ENCODE measurements at places on chromosomes 6 and 20. TPM values are rescaled to one million over a fixed set of nuclear protein-coding genes. Genes with fewer than 3 reads are reported as not detected.

DNA sequence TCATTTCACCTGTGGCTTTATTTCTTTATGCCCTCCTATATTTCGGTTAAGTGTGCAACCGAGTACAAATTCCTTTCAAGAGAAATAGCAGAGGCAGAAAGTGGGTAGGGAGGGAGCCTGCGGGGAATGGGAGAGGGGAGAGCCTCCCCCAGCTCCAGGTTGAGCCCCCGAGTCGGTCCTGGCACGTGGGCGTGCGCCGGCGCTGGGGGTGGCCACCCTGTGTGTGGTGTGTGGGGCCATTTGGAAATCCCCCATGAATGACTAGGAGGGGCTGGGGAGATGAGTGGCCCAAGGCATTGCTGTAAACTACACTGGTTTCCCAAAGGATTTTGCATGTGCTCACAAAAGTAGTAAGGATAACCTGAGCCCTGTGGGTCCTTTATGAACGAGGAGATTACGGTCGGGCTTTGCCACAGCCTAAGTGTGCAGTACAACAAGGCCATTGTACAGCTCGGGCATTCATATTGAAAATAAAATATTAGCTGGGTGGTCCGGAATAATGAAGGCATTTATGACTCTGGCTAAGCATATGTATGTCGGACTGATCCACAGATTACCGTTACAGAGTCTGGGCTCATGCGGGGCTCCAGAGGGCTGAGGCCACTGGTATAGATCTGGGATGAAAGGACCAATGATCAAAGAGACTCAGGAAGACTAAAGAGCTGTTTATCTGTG is 84.5 kb upstream of the RALGAPA2 start:
- DNase-seq: no peak

DNA sequence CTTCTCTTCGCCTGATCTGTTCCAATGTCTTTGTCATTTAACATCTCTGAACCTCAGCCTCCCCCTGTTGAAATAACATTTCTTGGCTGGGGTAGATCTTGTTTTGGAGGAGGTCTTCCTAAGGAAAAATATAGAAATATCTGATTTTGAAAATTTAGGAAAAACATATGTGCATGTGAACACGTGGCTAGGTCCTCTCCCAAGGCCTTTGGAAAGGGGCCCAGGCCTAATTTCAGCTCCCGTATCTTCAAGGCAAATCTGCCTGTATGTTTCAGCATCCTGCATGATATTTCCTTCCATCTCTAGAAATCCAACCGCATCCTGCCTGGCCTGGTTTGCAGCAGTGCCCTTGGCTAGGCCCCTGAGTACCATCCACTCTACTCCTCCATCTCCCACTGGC is 261.2 kb downstream of the PHACTR1 start:
- no peak for DNase-seq

- DNase-seq: peak; percentile 68
Measured at GRCh38 chr6:157693867-157694266, 129.2 kb upstream of the SNX9 start.

DNA sequence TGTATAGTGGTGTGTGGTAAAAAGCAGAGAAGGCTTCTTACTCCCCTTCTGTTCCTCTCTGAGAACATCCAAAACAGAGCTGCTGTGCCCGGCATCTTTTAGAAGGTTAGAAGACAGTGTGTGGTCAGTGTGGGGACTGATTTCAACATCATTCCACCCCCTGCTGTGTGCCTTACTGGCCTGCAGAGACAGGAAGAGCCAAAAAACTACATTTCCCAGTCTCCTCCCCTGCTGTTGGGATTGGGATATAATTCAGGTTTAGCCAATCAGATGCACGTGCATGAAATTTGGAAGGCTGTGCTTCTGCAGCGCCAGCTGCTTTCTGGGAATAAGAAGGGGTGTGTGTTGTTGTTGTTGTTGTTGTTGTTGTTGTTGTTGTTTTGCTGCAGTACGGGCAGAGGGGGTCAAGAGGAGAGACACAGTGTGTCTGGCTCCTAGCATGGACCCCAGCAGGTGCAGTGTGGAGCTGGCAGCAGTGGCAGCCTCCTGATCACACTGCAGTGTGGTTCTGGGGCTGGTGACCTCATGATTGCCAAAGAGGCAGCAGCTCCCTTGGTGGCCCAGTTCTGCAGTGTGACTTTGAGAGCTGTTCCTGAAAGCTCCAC is 74.7 kb downstream of the MRPL14 start:
- DNase-seq: peak; percentile 73

GRCh38 chr6:137403855-137404254 is 90.3 kb downstream of the OLIG3 start:
- DNase-seq: no peak

DNA sequence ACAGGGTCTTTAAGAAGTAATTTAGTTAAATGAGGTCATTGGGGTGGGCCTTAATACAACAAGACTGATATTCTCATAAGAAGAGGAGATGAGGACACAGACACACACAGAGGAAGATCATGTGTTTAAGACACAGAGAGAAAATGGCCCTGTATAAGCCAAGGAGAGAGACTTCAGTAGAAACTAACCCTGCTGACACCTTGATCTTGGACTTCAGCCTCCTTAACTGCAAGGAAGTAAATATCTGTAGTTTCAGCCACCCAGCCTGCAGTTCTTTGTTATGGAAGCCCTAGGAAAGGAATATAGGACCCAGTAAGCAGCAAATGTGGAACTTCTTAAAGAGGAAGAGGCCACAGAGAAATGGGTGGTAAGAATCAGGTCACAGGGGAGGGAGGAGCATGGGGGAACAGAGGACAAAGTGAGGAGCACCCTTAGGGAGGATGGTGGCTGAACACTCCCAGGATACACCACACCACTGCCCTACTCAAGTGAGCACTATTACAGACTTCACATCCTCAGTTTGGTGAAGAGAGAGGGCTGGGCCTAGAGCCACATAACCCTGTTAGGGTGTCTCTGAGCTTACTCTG is 762 bp downstream of the SIRPB1 start:
- DNase-seq: no peak

DNA sequence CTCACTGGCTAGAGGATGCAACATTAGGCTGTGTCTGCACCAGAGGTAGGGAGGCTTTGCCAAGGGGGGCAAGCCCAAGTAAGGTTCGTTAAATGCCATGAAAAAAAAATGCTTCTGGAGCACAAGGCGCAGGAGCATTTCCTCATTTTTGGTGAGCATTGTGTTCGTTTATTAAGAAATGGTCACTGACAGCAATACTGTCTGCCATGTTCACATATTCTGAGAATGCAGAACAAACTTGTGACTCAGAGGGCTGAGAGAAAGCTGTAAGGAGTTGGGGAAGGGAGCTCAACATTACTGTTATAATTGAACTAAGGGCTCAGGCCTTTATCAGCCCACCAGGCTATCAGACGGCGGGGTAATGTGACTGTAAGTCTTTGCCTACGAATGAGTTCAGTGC is 465.4 kb upstream of the BTBD3 start:
- no peak for DNase-seq

DNA sequence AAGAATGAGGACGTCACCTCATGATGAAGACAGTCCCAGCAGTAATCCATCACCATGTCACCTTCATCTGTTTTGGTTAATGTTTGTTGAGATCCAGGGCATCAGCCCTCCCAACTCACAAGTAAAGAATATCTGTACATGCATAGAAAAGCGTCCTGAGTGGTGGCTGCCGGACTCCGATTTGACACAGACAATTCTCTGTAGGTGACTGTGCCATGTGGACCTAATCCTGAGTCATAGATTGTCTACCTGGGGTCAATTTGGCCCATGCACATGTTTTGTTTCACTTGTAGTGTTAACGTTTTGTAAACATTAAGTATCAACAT is 168.4 kb upstream of the UST start:
- no peak for DNase-seq

GRCh38 chr6:144156338-144156737 is 6.0 kb downstream of the STX11 start:
- no peak for DNase-seq

DNA sequence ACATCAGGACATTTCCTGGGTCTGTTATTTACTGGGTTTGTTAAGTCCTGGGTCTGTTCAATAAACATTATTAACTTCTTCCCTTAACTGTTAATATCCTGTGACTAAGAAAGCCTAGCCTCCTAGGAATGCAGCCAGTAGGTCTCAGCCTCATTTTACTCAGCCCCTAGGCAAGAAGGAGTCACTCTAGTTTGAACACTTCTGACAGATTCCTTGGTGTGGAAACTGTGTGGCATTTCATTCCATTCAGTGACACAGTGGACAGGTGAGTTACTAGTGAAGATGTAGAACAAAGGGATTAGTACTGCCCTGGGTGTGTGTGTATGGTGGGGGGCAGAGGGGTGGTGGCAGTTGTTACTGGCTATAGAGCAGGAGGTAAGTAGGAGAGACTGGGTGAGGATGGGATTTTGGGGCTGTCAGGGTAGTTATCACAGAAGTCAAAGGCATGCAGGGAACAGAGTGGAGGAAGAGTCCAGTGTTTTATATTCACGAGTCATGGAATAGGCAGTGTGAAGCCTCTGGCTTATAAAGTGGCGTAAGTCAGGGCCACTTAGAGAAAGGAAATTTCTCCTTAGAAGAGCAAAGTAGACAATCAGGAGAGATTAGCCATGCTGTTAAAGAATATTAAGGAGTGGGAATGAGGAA is 28.4 kb downstream of the RNF182 start:
- peak; percentile 10 for DNase-seq

GRCh38 chr20:6975311-6975710 is 207.8 kb downstream of the BMP2 start:
- no peak for DNase-seq

GRCh38 chr6:106107043-106107613 is 21.0 kb downstream of the PRDM1 start:
- DNase-seq: no peak

DNA sequence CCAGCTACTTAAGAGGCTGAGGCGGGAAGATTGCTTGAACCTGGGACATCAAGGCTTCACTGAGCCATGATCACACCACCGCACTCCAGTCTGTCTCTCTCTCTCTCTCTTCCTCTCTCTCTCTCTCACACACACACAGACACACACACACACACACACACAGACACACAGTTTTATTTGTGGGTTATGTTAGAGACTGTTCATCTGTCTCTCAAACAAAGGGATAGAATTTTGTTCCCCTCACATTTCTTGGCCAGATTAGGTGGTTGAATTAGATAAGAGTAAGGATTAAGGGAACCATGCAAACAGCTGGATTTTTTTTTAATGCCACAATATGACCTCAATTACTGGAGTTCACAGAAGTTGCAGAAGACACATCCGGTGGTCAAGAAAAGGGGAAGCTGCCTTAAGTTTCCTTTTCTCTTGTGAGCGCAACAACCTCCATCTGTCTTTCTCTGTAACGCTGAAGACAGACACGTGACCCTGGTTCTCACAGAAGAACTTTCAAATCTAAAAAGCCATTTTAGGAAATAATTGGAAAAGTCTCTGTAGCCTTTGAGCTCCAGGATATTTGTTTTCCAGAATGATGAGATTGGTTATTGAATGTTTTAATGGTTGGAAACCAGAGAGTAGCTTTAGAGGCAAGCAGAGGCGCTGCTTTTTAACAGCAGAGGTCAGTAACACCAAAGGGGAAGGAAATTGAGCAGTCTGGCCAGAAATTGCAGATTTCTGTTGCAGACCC is 32.9 kb upstream of the LGSN start:
- peak; percentile 44 for DNase-seq

- no peak for DNase-seq
Measured at GRCh38 chr6:37429352-37429750, 3.7 kb upstream of the CMTR1 start.

GRCh38 chr6:79670789-79671188 is 39.7 kb downstream of the SH3BGRL2 start:
- DNase-seq: no peak

GRCh38 chr6:32952817-32953739 is at the start of gene HLA-DMA:
HLA-DMA (minus strand) TSS chr6:32953097; CDS start chr6:32953036, 61 bp downstream.
- peak; percentile 98 for DNase-seq

- DNase-seq: no peak
Measured at GRCh38 chr20:20806121-20807095, 94.0 kb upstream of the RALGAPA2 start.

- DNase-seq: peak; percentile 41
Measured at GRCh38 chr6:144232176-144232831, 52.8 kb upstream of the UTRN start.

DNA sequence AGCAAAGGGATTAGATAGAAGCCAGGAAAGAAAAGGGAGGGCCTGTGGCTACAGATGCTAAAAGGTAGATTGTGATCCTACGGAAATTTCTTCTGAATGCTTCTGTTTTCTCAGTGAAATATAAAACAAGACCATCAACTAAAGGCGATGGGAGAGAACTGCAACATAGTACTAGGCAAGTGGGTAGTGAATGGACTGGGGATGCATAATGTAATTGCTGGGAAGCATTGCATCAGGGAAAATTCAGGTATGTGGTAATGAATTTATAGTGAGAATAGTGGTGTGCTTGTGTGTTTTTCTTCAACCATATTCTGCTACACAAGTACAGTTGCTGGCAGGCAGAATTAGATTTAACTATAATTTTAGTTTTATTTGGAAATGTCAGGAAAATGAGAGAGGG is 156.6 kb downstream of the OPN5 start:
- DNase-seq: no peak

GRCh38 chr6:7267466-7268091 is 45.4 kb downstream of the SSR1 start:
- peak; percentile 93 for DNase-seq

- DNase-seq: no peak
Measured at GRCh38 chr20:15842872-15843271, 730.4 kb downstream of the KIF16B start.

GRCh38 chr6:6661684-6662083 is 73.2 kb downstream of the LY86 start:
- peak; percentile 23 for DNase-seq

DNA sequence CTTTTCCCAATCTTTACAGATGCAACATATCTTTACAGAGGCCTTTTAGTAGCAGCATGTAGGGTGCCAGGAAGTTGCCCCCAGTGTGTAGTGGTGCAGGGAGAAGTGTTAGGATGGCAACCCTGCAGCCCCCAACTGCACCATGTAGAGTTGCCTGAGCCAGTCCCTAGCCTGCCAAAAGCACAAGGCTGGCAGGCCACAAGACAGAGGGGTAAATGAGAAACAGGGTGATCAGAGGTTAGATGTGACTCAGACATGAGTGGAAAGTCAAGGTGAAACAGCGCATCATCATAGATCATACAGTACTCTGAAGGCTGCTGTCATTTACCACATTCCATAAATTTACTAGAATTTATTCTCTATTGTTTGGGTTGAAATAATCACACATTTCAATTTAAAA is 467.5 kb downstream of the PRKN start:
- no peak for DNase-seq

DNA sequence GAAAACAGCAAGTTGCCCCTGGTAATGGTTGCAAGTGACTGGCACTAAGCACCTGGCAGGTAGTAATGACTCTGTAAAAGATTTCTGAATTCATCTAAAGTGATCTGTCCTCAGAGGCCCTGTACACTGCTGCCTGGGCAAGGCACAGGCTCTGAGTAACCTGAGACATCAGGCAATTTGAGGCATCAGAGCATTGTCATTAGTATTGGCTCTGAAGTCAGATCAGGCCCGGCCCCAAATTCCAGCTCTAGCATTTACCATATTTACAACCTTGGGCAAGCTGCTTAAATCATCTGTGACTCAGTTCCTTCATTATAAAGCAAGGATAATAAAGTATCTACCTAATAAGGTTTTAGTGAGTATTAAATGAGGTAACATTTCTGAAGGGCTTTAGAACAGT is 17.3 kb upstream of the TENT5A start:
- DNase-seq: peak; percentile 61

- peak; percentile 12 for DNase-seq
Measured at GRCh38 chr6:85552652-85553051, 41.0 kb downstream of the SNX14 start.

GRCh38 chr6:43829470-43829869 is 59.5 kb downstream of the VEGFA start:
- no peak for DNase-seq

The FLRT3 gene
- 5.8 TPM for total RNA-seq

The SUMO4 gene
- total RNA-seq: 0.52 TPM

The MTFR2 gene
- total RNA-seq: 0.16 TPM

The AVP gene
- not detected for total RNA-seq

The C6orf52 gene
- total RNA-seq: 0.75 TPM

The RBBP8NL gene
- 0.10 TPM for total RNA-seq

The HEY2 gene
- total RNA-seq: not detected

The CGA gene
- not detected for total RNA-seq
